ENCODE measurements at places on chromosomes 2 and 18.
A peak's percentile ranks its signal among the peaks of the same experiment; 100 is the strongest.

- no peak for DNase-seq
Measured at GRCh38 chr2:16203691-16204090, 263.3 kb downstream of the MYCN start.

DNA sequence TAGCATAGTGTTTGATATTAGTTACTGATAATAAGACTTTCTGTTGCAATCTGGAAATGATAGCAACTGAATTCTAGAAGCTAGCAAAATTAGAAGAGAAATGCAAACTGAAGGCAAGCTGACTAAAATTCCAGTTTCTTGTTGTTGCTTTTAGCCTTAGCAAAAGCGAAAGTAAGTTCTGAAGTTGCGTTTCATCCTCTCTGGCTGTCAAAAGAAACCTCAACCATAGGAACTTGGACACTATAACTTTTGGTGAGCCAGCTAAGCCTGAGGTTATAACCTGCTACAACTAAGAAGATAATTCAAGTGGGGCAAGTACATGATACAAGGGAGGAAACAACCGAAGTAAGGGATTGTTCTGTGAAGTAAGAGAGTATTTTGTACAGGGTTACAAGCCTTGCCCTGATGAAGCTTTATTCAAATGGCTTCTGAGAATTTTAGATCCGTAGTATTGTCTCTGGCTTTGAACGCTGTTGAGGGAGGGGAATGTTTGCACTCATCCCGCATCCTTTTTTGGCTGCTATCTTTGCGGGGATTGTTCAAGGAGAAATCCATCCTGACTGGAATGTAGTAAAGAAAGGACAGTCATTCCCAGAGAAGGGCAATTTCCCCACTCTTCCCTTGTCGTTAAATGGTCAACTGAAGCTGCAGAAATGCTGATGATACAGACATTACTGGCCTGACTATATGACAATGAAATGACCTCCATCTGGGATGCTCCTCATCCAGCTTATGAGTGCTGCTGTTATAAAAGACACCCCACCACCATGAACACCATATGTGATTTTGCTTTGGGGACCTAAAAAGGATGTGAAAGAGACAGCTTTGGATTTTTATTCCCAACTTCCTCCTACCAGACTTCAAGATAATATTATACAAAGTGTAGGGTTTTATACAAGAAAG, 7.0 kb upstream of the TMX3 start:
- no peak for DNase-seq

- no peak for DNase-seq
Measured at GRCh38 chr2:119276864-119277263, 53.2 kb downstream of the STEAP3 start.

GRCh38 chr2:197128897-197129296, 181.7 kb downstream of the ANKRD44 start:
- no peak for DNase-seq

DNA sequence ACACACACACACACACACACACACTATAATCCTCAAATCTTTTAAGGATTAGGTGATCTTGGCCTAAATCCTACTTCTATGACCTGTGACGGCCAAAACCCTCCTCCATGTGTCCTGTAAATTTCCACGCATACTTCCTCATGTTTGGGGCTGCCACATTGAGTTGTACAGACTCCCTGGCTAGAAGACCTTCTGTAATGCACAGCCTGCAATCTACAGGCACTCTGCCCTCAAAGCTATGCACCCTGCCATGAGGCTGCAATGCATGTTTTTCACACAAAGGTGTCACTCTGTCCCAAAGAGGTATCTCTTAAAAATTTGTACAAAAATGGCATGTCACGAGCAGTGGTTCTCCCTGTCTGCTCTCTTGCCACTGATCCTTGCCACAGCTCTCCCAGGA, 26.4 kb upstream of the B4GALT6 start:
- no peak for DNase-seq

DNA sequence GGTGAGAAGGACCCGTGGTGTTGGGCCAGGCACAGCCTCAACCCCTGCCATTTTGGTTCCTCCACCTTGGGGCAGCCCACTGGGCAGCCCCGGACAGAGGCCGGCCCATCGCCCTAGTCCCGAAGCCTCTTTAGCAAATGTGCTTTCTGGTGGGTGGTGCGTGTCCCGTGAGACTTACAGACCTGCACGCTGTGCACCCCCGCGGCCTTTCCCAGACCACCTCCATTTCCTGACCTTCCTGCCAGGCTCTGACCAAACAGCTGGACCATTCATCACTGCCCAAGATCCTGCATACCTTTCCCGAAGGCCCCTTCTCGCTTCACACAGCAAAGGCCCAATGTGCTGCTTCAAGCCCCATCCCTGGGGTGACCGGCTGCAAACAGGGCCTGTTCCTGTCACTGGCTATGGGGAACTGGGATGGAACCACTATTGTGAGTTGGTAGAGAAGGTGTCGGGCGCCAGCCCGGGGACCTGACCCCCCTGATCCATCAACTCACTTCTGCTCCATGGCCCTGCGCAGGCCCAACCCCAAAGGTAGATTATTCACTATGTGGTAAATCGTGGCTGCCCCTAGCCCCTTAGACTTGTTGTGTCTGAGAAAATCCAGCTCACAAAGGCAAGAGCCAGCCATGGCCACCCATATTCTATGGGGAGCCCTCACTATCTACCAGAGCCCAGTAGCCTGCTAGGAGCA, 341.0 kb downstream of the EIPR1 start:
- no peak for DNase-seq

DNA sequence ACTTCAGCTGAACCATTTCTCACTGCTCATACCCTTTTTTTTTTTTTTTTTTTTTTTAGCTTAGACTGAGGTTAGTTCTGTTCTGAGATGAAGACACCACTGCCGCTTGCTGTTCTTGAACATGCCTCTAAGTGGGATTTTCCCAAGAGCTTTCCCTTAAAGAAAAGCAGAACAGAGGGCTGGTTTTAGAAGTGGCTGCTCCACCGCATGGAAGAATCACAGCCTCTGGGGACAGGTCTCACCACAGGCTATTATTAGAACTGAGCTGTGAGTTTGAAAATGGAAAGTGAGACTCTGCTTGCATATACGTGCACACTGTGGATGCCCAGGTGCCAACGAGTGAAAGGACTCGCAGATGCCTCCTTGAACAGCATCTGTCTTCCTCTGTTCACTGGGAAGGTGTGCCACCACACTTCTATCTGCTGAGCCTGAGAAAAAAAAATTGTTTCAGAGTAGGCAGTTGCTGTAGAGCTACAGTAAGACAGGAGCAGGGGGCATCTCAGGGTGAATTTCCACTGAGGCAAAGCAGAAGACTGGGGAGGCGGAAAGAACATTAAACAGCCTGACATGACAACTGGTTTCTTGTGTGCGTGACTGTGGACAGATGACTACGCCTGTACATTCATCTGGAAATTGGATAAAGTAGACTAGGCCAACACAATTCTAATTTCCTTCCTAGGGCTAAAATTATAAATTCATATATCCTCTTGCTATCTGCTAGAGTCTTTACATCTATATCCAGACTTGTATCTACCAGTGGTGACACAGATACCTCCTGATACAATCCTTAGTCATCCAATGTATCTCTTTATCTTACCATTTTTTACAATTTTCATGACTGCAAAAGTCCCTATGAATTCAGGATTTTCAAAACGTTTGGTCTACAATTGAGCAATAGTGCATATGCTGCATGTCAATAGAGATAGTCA, 1045.7 kb upstream of the CELF4 start:
- no peak for DNase-seq

DNA sequence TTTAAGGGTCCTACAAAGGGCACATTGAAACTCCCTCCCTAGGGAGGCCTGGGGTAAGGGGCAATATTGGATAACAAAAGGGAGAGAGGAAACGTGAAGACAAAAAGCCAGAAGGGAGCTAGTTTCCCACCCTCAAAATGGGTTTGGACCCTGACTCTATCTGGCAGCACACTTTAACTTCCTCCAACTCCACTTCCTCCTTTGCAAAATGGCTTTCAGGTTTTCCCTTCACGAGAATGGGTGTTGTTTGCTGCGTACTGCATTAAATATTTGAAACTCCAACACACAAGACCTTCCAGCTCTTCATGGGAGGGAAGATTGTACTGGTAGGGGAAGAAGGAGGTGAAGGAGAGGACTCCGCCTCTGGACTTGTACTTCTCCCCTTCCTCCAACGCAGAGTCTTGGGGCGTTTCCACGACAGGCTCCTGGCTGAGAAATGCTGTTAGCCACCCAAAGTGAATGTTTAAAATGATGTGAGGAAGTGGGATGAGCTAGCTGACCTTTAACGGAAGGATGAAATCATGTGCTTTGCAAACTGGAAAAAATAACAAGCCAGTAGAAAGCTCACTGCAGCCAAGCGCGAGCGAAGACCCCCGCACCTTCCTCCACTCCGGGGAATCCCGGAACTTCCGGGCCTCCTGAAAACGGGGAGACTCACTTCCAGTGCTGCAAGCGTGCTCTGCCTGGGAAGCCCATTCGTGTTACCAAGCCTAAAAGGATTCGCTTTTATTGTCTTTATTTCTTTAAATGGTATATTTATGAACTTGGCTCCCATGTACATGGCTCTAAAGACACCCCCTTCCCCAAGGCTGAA, 85.6 kb downstream of the VIT start:
- no peak for DNase-seq

- no peak for DNase-seq
Measured at GRCh38 chr2:96556441-96557330, 20.1 kb downstream of the ARID5A start.

DNA sequence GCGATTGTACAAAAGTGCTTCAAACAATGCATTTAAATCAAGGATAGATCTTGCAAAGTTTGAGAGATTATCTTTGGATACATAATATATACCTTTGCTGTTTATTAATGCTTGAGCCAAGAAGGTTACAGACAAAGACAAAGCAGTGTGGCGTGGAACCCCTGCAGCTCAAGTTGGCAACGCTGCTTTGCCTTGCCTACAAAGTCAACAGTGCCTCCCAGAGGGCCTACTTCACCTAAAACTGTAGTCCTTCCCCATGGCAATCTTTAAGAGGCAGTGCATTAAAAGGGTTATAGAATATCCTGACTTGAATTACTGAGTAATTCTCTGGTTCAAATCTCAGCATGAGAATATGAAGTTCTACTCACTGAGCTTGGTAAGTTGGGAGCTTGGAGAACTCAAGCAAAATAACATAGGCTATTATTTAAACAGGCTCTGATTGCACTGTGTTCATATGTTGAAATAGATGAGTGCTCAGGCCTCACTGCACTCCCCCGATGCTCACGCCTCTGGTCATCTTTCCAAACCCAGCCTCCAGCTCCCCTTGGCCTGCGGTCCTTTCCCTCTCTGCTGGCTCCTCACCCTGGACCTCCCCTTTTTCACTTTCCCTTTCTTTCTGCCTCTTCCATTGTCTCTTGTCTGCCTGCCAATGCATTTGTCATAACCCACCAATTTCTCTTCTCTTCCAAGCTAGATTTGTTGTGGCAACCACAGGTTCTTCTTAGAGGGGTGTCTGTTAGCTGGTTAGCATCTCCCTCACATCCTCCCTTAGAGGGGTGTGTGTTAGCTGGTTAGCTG, 96.5 kb downstream of the MYT1L start:
- DNase-seq = peak; percentile 30

Data from NCI-H1105 (cell line).